Mesenteric fat pad (tissue), 1 donor: ENCODE measurements at places on chromosomes 4 and X.

DNA sequence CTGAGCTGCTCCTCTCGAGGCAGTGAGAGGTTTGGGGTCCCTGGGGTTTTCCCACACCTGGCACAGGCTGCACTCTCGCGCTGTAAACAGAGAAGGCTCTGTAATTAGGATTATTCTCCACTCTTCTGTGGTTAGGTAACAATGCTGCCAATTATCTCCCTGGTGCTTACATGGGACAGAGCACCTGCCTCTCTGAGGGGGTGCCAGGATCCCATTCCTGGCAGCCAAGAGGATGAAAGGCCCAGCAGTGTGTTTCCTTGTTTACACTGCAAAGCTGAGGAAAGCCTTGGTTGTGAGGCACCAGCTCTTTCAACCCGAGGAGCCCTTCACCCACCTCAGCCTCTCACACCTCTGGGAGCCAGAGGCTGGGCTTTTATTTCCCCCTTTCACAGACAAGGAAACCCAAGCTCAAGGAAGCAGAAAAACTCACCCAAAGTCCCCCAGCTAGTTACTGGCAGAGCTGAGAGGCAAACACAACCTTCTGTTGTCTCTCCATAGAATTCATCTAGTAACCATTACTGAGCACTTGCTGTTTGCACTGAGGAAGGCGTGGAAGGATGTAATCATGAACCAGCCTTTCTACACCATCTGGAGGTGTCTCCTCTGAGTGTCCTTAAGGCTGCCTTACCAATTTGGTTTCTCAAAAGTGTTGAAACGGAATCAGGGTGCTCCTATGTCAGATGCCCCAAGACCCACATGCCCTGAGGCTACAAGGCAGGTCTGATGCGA lies 39.7 kb upstream of the PROM1 start:
- DNase-seq: no peak

- DNase-seq: no peak
Observed at GRCh38 chrX:24202465-24203031, 53.0 kb downstream of the ZFX start.

DNA sequence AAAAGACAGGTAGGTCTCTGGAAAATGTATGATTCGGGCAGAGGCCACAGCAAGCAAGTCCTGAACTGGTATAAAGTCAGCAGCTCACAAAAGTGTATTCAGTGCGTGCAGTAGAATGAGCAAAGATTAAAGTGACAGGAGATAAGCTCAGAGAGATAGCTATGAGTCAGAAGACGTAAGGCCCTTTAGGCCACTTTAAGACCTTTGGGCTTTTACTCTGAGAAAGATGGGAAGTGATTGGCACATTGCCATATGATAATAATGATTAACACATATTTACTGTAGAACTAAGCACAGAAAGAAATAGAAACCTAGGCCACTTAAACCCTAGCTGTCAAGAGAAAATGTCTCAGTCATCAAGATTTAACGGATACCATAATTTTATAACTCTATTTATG lies 51.7 kb downstream of the TBCK start:
- no peak for DNase-seq

DNA sequence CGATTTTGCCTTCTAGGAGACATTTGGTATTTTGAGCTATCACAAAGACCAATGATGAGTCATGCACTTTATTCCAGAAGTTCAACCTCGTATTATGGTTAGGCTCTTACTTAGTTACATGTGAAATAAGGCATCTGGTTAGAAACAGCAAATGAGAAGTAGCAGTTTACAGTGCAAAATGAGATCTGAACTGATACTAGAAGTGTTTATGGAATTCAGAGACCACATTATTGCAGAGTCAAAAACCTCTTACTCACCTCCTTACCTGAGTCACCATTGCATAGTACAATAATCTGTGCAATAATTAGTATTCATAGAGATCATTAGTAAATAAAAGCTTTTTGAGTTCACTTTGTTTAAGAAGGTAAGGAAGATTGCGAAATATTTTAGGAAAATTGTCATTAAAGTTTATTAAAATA lies 38.7 kb downstream of the SEC24B start:
- DNase-seq: no peak

DNA sequence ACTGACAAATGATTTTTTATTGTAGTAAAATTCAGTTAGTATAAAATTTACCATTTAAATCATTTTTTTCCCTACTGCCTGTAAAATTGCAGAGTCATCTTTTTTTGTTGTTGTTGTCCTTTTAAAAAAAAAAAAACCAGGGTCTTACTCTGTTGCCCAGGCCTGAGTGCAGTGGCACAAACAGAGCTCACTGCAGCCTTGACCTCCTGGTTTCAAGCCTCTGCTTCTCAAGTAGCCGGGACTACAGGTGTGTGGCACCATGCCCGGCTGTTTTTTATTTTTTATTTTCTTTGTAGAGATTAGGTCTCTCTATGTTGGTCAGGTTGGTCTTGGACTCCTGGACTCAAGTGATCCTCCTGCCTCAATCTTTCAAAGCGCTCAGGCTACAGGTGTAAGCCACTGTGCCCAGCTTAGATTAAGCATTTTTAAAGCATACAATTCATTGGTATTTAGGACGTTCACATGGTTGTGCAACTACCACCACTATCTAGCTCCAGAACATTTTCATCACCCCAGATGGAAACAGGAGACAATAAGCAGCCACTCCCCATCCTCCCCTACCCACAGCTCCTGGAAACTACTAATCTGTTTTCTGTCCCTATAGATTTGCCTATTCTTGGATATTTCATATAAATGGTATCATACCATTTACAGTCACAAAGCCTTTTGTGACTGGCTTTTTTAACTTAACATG lies 59.7 kb upstream of the PGRMC2 start:
- no peak for DNase-seq

DNA sequence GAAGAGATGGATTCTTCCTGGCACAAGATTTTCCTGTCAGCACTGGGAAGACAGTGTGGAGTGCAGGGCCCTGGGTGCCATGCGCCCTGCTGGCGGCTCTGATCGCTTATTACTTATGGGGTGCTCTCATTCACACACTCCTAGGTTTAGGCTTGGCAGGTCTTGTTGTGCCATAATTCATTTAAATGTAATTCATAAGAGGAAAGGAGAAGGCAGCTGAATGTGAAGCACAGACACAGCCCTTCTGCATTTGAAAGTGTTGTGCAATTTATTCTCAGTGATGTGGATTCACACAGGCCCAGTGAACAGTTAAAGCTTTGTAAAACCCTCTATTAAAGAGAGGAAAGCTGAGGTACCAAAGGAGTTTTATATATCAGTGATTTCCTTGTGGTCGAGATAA lies 249.7 kb downstream of the C4orf33 start:
- DNase-seq: no peak

- no peak for DNase-seq
Observed at GRCh38 chrX:21959362-21960051, 19.0 kb downstream of the SMS start.

DNA sequence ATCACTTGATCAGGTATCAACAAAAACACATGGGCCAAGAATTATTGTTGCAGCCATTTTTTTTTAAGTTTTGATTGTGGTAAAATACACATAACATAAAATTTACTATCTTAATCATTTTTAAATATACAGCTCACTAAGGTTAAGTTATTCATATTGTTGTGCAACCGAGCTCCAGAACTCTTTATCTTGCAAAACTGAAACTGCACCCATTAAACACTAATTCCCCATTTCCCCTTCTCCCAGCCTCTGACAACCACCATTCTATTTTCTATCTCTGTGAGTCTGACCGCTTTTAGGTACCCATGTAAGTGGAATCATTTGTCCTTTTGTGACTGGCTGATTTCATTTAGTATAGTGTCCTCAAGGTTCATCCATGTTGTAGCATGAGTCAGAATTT lies 126.2 kb upstream of the NDP start:
- no peak for DNase-seq

GRCh38 chr4:157096439-157096838 lies 20.5 kb downstream of the GLRB start:
- DNase-seq: no peak

DNA sequence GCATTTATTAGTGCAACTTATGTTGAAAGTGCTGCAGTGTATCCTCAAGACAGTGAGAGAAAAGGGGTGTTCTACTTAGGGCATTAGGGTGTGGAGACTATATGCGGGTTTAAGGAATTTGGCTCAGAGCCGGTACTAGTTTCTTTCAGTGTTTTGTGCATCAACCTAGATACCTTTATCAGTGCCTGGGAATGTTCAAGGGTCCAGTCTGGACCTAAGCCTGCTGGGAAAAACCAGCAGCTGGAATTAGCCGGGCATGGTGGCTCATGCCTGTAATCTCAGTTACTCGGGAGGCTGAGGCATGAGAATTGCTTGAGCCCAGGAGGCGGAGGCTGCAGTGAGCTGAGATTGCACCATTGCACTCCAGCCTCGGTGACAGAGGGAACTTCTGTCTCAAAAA lies 7.4 kb downstream of the PHEX start:
- no peak for DNase-seq

DNA sequence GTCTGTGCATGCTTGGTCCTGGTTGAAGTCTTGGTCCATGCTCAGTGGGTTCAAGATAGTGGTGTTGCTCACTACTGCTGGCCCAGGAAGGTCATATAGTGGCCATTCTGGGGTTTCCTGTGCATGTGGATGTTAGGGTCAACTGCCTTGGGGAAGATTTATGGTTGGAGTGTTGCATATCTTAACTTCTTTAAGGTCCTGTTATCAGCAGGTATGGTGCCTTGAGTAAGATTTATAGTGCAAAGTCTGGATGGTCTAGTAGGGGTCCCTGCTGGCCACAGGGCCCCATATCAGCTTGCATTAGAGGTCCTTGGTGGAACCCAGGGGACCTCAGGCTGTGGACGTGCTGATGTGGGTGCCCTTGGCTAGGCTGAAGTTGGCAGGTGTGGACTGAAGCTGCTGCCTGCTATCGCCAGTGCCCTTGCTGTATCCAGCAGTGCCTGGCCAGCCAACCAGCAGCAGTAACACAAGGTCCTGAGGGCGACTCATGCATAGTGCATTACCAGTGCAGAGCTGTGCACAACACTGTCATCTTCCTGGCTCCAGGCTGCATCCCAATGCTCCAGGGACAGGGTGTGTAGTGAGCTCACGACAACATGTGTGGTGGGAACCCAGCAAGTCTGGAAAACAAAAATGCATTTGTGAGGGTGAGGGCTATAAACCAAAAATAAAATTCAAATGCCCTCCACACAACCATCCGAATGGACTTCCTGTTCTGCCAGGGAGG lies 61.0 kb downstream of the BEX3 start:
- no peak for DNase-seq

GRCh38 chrX:24395775-24396174 lies 35.3 kb downstream of the SUPT20HL1 start:
- DNase-seq: no peak

GRCh38 chrX:108156934-108157466 lies 65.4 kb downstream of the ATG4A start:
- DNase-seq: no peak

DNA sequence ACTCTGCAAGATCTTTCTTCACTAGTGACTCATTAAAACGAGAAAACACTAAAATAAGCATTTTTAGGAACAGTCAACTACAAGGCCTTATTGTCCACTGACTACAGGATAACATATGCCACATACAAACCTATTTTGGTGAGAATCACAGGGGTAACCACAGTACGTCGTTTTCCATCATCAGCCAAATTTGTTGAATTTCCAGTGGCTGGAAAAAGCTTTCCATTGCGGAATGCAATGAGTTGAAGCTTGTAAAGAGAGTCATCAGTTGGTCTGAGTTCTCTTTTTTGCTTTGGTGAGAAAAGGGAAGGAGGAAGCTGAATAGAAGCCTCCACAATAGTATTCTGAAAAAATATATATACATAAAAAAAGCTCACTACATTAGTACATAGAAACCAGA lies 102.4 kb downstream of the ADGRA3 start:
- no peak for DNase-seq

- no peak for DNase-seq
Observed at GRCh38 chrX:136386826-136387225, 86.1 kb downstream of the ADGRG4 start.

- DNase-seq: no peak
Observed at GRCh38 chr4:124593494-124593893, 119.0 kb downstream of the ANKRD50 start.

GRCh38 chrX:23901060-23901459 lies 6.7 kb downstream of the APOO start:
- DNase-seq: no peak

DNA sequence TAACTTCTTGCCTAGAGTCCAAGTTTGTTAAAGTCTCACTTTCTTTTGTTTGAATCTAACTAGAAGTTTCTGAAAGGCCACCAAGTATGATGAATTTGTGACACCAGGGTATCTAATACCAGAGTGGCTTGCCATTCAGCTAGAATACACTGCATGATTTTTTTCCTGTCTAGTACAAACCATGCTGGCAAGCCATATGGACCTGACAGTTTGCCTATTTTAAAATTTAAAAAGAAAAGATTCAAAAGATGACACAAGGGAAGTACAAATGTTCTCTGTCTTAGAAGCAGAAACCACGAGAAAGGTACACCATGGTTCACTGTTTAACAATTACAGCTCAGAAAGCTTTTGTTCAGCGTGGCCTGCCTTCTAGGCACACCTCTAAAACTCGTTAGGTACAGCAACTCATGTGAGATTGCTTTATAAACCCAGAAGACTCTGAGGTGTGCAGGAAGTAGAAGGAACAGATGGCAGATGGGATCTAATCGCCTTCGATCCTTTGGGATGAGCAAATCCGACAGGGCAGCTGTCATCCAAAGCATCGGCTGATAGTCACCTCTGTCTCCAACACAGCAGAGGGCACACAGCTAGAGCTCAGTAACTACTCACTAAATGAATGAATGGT lies 35.4 kb upstream of the CENPU start:
- no peak for DNase-seq

DNA sequence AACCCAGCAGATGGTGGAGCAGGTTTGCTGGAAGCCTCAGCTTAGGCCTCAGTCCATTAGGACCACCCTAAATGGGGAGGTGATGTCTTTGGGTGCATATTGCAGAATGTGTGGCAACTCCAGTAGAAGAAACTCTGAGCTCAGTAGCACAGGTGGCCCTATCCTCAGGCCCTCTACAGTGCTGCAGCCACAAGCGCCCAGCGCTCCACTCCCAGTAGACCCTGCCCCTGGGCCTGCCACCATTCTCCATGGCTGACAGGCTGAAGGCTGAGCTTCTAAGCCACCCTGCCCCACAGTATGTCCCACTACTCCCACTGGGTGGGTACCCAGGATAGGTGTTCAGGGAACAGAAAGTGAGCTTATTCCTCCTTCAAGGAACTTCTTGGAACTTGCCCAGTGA lies 162.8 kb upstream of the MAMLD1 start:
- peak; percentile 28 for DNase-seq

DNA sequence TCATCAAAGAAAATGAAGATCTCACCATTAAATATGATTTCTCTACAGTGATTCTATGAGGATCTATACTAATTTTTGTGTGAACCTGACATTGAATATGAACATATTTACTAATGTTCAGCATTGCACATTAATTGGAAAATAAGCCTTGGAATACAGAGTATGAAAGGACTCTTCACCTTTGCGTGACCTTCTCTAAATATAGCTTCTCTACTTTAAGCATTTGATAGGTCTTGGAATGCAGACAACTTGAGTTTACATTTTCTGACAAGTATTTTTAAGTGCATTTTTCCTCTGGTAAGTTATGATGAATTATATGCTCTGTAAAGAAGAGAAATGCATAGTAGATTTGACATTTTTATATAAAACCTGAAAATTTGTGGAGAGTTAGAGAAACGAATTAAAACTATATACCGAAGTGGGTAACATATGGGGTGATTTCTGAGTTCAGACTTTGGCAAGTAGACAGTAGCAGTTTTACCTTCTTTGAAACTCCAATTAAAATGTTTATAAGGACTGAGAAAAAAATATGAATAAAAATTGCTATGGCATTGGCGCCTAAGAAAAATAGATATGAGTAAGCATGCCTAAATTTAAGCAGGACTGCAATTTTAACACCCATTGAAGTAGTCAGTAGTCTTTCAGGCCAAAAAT lies 371.9 kb downstream of the GABRG1 start:
- DNase-seq: no peak
